Psoas muscle (tissue), 8 donors: ENCODE measurements at places on chromosomes 6 and 20. TPM values are rescaled to one million over a fixed set of nuclear protein-coding genes. Genes with fewer than 3 reads are reported as not detected.
A peak's percentile ranks its signal among the peaks of the same experiment; 100 is the strongest.

DNA sequence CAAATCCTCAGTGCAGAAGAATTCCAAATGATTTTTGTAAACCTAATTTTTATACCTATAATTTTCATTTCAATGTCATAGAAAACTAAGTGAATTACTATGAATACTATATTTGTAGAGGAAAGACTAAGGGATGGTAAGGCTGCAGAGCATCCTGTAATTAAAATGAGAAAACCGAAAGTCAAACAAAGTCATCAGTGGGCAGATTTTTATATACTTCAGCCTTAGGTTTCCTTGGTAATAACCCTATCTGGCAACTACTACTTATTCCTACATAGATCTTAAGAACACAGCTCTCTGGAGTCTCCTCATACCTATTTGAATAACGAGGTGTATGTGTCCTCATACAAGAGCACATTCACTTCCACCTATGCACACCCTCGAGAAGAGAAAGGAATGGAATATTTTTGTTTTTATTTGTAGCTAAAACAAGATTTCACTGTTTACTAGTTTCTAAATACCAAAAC, 117.9 kb upstream of the SGK1 start:
- DNase-seq, result no peak
- no peaks in the 10 kb centered on the region for H3K27me3 ChIP-seq
- H3K4me3 ChIP-seq, result no peak overlapping the region
- H3K4me1 ChIP-seq, result peaks cover 15% of the 10 kb centered on the region
- H3K27ac ChIP-seq, result peak overlapping the region; percentile 71

DNA sequence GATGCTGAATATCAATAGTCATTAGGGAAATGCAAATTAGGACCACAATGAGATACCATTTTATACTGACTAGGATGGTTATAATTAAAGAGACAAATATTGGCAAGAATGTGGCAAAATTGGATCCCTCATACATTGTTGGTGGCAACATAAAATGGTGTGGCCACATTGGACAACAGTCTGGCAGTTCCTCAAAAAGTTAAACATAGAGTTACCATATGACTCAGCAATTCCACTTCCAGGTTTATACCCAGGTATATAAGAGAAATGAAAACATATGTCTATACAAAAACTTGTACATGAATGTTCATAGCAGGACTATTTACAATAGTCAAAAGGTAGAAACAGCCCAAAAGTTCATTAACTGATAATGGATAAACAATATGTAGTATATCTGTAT, 2.0 kb upstream of the CRIP3 start:
- peaks cover 10% of the 10 kb centered on the region for H3K4me1 ChIP-seq
- no peak for DNase-seq
- H3K27me3 ChIP-seq, result no peaks in the 10 kb centered on the region
- H3K36me3 ChIP-seq, result no peaks in the 10 kb centered on the region
- no peak overlapping the region for H3K27ac ChIP-seq
- no peak overlapping the region for H3K4me3 ChIP-seq

GRCh38 chr20:12022126-12022525, 104.4 kb downstream of the BTBD3 start:
- no peak for DNase-seq
- H3K27me3 ChIP-seq, result no peaks in the 10 kb centered on the region
- no peak overlapping the region for H3K27ac ChIP-seq
- H3K36me3 ChIP-seq, result no peaks in the 10 kb centered on the region

GRCh38 chr20:33994222-33994913, 657 bp downstream of the RALY start:
- peak overlapping the region; percentile 96 for H3K27ac ChIP-seq
- H3K4me1 ChIP-seq, result peaks cover 52% of the 10 kb centered on the region
- H3K36me3 ChIP-seq, result no peaks in the 10 kb centered on the region
- peak overlapping the region; percentile 80 for H3K4me3 ChIP-seq

- no peaks in the 10 kb centered on the region for H3K36me3 ChIP-seq
- no peak for DNase-seq
- H3K27me3 ChIP-seq, result no peaks in the 10 kb centered on the region
- no peak overlapping the region for H3K4me3 ChIP-seq
Measured at GRCh38 chr6:44712353-44713111, 325.0 kb downstream of the CDC5L start.

DNA sequence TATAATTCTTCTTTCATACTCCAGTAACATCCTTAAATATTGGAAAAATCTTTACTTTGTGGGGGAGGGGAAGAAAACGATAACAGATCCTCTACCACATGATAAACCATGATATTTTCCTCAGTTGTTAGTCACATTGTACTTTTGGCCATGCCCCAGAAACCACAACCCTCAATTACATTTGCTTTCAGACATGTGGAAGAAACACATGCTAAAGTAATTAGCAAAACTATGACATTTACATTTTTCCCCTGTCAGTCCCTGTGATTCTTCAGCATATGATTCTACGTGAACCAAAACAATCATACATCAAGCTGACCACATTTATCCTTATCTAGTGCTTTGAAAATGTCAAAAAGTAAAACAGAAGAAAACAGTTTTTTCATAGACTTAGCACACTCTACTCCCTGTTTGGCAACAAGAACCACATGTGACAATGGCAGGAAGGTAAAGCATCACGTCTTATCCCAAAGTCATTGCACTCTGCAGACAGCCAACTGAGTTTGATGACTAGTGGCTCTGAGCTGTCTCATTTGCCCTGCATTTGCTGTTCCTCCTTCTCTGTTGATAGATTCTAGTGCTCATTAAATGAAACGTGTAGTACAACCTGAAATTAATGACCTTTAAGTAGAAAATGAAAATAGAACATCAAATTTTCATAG, 505.8 kb upstream of the MARCKS start:
- H3K4me3 ChIP-seq, result no peak overlapping the region
- no peaks in the 10 kb centered on the region for H3K4me1 ChIP-seq
- no peak for DNase-seq

DNA sequence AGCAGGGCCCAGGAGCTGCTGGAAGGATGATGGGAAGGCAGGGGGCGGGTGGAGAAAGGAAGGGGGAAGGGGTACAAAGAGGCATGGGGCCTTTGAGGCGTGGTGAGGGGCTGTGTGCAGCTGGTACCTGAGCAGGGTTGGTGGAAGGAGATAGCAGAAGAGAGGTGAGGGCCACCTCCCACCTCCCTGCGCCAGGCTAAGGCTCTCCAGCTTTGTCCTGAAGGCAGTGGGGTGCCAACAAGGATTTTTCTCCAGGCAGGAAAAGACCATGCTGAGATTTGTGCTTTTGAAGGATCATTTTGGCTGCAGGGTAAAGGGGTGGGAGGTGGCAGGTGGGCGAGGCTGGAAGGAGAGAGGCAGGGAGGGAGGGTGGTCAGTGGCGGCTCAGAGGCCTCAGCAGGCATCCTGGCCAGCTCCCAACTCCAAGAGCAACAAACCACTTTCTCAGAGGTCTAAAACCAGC, 40.8 kb downstream of the NOL4L start:
- no peak overlapping the region for H3K27ac ChIP-seq
- no peak for DNase-seq
- H3K4me3 ChIP-seq, result no peak overlapping the region
- no peaks in the 10 kb centered on the region for H3K27me3 ChIP-seq
- no peaks in the 10 kb centered on the region for H3K4me1 ChIP-seq

- H3K4me3 ChIP-seq, result no peak overlapping the region
- no peaks in the 10 kb centered on the region for H3K4me1 ChIP-seq
- no peaks in the 10 kb centered on the region for H3K27me3 ChIP-seq
- no peak for DNase-seq
Measured at GRCh38 chr6:25002326-25003091, 66.7 kb upstream of the RIPOR2 start.

GRCh38 chr6:35240838-35241801, 18.4 kb upstream of the ZNF76 start:
- peak; percentile 65 for DNase-seq
- no peak overlapping the region for H3K4me3 ChIP-seq
- H3K4me1 ChIP-seq, result no peaks in the 10 kb centered on the region
- H3K27ac ChIP-seq, result no peak overlapping the region
- no peaks in the 10 kb centered on the region for H3K27me3 ChIP-seq

DNA sequence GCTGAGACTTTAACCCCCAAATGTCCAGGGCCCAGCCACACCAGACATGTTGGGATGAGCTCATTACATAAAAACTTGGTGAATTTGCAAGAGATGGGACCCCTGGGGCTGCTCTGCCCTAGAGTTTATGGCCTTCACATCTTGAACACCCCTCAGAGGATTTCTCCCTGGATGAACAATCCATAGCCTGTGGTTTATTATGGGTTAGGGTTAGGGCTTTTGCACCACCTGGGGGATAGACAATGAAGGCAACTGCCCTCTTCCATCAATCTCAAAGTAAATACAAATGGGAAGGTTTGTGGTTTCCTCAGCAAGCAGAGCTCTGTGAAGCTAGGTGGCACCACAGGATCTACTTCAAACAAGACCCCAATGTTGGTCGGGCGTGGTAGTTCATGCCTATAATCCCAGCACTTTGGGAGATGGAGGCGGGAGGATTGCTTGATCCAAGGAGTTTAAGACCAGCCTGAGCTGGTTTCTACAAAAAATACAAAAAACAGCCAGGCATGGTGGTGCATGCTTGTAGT, 17.4 kb downstream of the SPINT3 start:
- peaks cover 26% of the 10 kb centered on the region for H3K27me3 ChIP-seq
- H3K27ac ChIP-seq, result no peak overlapping the region
- H3K36me3 ChIP-seq, result no peaks in the 10 kb centered on the region
- DNase-seq, result no peak
- no peaks in the 10 kb centered on the region for H3K4me1 ChIP-seq
- H3K4me3 ChIP-seq, result no peak overlapping the region

- H3K36me3 ChIP-seq, result no peaks in the 10 kb centered on the region
- no peak overlapping the region for H3K27ac ChIP-seq
- no peak overlapping the region for H3K4me3 ChIP-seq
- H3K27me3 ChIP-seq, result no peaks in the 10 kb centered on the region
Measured at GRCh38 chr6:111761783-111762312, 111.4 kb downstream of the FYN start.

GRCh38 chr6:19994909-19995308, 157.7 kb downstream of the ID4 start:
- H3K36me3 ChIP-seq, result no peaks in the 10 kb centered on the region
- H3K27ac ChIP-seq, result no peak overlapping the region
- no peak overlapping the region for H3K4me3 ChIP-seq
- H3K27me3 ChIP-seq, result no peaks in the 10 kb centered on the region
- no peaks in the 10 kb centered on the region for H3K4me1 ChIP-seq

DNA sequence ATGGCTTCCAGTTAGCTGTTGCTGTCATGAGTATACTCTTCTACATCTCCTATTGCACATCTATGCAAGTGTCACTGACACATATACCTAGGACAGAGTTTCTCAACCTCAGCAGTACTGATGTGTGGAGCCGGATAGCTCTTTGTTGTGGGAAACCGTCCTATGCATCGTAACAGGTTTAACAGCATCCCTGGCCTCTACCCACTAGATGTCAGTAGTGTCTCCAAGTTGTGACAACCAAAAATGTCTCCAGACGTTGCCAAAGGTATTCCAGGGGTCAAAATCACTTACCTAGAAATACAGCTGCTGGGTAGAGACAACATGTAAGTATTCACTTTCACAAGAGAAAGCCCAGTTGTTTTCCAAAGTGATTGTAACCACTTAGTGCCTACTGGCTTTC, 637.6 kb downstream of the RNF144B start:
- no peaks in the 10 kb centered on the region for H3K36me3 ChIP-seq
- no peak overlapping the region for H3K4me3 ChIP-seq
- no peak for DNase-seq
- H3K27me3 ChIP-seq, result no peaks in the 10 kb centered on the region

GRCh38 chr6:4801491-4802110, 25.4 kb downstream of the CDYL start:
- peaks cover 35% of the 10 kb centered on the region for H3K4me1 ChIP-seq
- no peaks in the 10 kb centered on the region for H3K27me3 ChIP-seq
- no peak for DNase-seq
- no peaks in the 10 kb centered on the region for H3K36me3 ChIP-seq
- H3K27ac ChIP-seq, result no peak overlapping the region

- no peak overlapping the region for H3K4me3 ChIP-seq
- no peak overlapping the region for H3K27ac ChIP-seq
- no peak for DNase-seq
- H3K27me3 ChIP-seq, result no peaks in the 10 kb centered on the region
Measured at GRCh38 chr6:32882879-32883250, 28.9 kb downstream of the PSMB9 start.

DNA sequence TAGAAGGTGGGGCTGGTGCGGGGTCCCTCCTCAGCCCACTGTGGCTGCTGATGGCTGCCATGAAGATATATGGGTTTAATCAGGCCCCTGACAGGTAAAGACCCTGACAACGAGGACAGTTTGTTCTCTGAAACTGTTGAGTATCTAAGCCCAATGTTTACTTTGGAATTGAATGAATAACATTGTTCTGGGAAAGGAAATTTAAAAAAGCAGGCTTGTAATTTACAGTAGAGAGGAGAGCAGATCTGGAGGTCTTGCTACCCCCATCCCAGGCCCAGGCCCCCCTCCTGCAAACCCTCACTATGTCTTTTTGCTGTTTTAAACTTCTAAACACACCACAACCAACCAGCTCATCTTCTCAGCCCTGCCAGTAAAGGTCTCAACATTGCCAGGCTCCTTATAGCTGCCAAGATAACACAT, 171.3 kb downstream of the CDC5L start:
- no peaks in the 10 kb centered on the region for H3K36me3 ChIP-seq
- no peaks in the 10 kb centered on the region for H3K27me3 ChIP-seq
- no peaks in the 10 kb centered on the region for H3K4me1 ChIP-seq
- no peak overlapping the region for H3K4me3 ChIP-seq

Gene MYLK2
- 144 TPM for total RNA-seq

Gene RBM38
- total RNA-seq, result 73.2 TPM

Gene TMEM170B
- 9.3 TPM for total RNA-seq

Gene SMIM29
- 14.4 TPM for total RNA-seq

Gene RAET1G
- 1.1 TPM for total RNA-seq

Gene BNIP5
- total RNA-seq, result not detected
